Lower leg skin (tissue), 4 donors: ENCODE measurements at places on chromosomes 7 and 10.

DNA sequence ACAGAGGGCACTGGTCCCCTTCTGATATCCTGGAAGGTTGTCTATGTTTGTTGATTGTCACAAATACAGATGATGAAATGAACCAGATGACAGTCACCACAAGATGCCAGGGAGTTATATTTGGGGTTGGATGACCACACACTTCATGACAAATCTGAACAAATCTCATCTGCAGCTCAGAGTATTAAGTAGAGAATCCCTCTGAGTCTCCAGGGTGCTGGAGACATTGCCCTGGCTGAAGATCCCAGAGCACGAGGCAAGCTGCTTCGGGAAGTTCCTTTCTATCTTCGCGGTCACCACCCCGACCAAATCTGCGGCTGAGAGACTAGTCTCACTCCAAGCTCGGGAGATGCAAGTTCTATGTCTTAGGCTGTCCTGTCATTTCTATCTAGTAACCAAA is 9.0 kb downstream of the DENND2A start:
- peak; percentile 92 for DNase-seq

DNA sequence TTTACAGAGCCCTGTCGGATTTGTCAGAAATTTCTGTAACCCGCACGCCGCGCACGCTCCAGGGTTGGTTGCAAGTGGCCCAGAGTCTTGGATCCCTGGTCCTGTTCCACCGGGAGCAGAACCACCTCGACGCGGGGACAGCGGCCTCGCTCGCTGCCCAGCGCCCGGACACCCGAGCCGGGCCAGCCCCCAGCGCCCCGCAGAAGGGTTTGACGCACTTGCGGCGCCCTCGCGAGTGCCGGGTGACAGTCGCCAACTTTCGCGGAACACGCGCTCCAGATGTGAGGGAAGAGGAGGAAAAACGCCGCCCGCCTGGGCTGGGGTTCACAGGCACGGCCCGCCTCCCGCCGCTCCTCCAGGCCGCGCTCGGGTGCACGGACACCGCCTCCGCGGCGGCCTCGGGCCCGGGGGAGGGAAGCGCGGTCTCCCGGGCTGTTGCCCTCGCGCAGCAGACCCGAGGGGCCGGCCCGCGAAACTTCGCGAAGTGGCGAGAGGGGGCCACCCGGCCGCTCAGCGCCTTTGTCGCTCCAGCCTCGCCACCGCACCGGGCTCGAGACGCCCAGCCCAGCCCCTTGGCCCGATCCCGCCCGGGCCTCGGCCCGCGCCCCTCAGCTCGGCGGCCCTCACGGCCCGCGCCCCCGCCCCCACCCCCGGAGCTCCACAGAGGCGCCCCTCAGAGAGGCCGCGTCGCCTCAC is 514 bp downstream of the RNF216 start:
- DNase-seq: no peak

DNA sequence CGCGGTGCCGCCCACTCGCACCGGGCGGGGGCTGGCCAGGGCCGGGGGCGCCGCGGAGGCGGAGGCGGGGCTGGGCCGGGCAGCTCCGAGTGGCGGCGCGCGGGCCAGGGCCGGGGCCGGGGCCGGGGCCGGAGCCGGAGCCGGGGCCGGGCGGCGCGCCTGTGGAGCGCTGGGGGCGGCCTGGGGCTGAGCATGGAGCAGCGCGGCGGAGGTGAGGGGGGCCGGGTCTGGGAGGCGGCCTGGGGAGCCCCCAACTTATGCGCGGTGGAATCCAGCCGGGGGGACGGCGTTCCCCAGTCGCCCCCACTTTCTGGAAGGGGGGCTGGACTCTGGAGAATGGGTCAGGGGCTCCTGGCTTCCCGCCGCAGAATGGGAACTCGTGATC is at the start of gene LZTS2:
LZTS2 (plus strand) TSS at position 67 of the 385 bp plus-strand sequence. CDS start 2,731 bp downstream, outside the sequence.
- DNase-seq: no peak

DNA sequence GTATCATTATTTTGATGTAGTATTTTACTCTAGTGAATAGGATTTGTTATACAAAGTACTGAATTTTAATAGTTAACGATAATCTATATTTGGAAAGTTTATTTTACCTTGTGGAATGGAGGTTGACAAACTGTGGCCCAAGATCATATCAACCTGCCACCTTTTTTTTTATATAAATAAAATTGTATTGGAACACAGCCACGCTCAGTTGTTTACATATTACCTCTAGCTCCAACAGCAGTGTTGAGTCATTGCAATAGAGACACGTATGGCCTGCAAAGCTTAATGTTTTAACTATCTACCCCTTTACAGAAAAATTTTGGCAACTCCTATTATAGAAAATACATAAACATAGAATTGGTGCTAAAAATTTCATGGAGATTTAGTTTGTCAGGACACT is 239.3 kb downstream of the THSD7A start:
- DNase-seq: no peak

GRCh38 chr10:102342458-102342857 is 53.0 kb upstream of the NFKB2 start:
- no peak for DNase-seq
